ENCODE measurements at places on chromosomes 1 and 21.

DNA sequence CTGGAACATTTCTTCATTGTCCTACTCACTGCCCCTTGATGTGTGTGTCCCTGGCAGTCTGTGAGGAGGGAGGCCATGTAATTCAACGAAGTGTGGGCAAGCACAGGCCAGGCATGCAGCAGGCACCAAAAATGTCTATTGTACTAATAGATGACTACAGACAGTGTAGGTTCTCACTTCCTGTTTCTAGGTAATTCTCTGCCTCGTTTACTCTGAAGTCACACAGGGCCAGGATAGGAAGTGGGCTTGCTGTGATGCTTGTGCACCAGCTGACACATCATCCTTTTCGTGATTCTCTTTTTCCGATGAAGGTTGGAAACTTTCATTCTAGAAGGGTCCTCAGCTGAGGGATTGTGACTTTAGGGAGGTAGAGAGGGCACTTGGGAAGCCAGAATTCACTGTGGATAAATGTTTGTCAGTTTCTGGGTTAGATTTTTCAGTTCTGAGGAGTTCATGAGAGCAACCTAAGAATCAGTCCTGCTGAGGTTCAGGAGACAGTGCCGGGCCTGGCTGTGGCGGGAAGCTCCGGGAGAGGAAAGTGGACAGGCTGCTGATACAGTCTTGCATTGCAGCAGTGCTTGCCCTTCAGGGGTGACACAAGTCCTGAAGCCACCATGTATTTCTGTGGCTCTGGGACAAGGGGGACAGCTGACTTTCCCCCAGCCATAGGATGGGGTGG, 4.3 kb upstream of the CSF1 start:
- no peak for DNase-seq

GRCh38 chr21:25501462-25501861, 105.8 kb downstream of the MRPL39 start:
- DNase-seq, result no peak

DNA sequence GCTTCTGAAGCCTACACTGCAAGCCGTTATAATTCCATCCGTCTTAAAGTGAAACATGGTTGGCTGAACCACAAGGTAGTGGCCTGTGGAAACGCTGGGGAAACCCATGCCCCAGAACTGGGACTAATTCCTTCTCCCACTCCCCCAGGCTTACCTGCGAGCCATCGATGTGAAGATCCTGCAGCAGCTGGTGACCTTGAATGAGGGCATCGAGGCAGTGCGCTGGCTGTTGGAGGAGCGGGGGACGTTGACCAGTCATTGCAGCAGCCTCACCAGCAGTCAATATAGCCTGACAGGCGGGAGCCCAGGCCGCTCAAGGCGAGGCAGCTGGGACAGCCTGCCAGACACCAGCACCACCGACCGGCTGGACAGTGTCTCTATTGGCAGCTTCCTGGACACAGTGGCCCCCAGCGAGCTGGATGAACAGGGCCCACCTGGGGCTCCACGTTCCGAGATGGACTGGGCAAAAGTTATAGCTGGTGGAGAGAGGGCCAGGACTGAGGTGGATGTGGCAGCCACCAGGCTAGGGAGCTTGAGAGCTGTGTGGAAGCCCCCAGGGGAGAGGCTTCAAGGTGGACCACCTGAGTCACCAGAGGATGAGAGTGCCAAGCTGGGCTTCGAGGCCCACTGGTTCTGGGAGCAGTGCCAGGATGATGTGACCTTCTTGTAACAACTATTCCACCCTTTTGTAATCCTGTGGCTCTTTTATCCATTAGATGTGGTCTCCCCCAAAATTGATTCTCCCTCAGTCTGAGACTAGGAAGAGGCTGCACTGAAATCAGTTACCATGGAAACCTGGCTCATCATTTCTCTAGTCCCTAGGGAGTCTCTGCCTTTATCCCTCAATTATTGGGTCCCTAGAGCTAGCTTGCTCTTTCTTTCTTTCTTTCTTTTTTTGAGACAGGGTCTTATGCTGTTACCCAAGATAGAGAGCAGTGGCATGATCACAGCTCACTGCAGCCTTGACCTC, 16.7 kb downstream of the LURAP1 start:
- DNase-seq, result no peak

DNA sequence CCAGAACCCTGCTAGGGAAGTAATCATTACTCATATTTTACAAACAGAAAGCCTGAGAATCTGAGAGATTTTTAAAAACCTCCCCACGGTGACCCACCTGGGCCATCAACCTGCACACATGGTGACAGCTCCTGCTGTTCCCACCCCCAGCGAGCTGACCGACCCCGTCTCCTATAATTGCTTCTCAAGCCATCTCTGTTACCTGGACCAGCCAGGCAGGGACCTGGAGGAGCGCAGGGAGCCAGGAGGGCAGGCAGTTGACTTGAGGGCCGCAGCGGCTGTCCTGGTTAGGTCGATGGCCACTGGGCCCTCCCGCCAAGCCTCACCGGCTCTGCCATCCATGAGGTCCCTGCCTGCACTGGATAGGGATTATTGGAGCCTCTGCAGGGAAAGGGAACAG, 7.7 kb downstream of the TFF2 start:
- DNase-seq, result no peak

- DNase-seq, result no peak
Observed at GRCh38 chr1:174197088-174197487, 37.8 kb downstream of the RABGAP1L start.

GRCh38 chr1:63893976-63894375, 120.2 kb downstream of the ROR1 start:
- DNase-seq, result no peak

DNA sequence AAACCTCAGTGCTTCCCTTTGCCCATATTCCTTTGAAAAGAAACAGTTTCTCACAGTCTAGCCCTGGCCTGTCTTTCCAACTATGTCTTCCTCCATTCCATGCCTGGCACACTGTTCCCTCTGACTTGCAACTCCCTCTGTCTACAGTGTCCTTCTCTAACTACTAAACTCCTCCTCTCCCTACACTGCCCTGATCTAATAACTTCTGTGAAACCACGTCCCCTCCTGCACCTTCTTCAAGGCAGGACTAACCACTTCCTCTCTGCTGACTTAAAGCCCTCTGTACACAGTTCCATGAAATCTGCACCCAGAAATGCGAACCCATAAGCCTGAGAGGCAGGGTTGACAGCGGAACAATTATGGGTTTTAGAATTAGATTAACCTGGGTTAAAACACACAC, 62.2 kb upstream of the ATP1B1 start:
- no peak for DNase-seq

- DNase-seq, result no peak
Observed at GRCh38 chr1:153336650-153337049, 12.0 kb downstream of the PGLYRP4 start.

DNA sequence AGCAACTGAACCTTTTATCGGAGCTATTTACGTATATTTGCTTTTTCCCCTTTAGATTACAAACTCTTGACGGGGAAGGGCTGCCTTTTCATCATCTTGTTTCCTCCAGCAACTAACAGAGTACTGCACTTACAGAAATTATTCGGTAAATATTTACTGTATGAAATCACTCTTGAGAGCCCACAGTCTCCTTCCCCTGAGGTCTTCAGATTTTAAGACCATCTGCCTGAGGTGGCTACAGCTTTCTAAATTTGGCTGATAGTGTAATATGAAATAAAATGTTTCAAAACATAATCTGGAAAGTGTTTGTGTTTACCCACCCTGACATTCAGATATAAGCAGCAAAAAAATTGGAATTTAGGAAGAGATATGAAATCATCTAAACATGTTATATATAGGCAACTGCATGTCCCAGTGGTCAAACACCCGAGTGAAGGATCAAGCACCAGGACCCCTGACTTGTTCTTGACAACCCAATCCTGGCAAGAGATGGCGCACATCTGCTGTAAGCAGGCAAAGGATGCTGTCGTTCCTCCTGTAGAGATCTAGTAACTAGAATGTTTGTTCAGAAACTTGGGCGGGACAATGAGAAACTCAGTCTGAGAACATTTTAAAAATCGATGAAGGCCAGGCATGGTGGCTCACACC, 60.9 kb downstream of the SIPA1L2 start:
- no peak for DNase-seq

GRCh38 chr1:53416269-53416813, 42.9 kb upstream of the DMRTB1 start:
- DNase-seq, result no peak

- DNase-seq, result no peak
Observed at GRCh38 chr21:15272591-15272990, 207.8 kb upstream of the NRIP1 start.

- DNase-seq, result no peak
Observed at GRCh38 chr1:1274299-1274930, 761 bp upstream of the UBE2J2 start.

DNA sequence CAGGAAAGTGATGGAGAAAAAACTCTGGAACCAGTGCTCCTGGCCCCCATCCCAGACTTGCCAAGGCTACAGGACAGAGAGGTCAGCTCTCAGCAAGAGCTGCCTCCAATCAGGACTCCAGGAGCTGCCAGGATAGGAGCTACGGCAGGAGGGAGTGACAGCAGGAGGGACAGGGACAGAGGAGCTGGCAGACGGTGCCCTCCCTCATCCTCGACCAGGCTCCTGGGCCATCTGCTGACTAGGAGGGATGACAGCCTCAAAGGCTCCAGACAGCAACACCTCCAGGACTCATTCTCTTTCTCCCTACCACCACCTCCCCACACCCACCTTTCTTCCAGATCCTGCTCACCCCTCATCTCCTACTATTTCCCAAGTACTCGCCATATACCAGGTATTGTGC, 22.7 kb downstream of the DLGAP3 start:
- DNase-seq, result no peak

- DNase-seq, result no peak
Observed at GRCh38 chr21:41848533-41848932, 30.6 kb downstream of the PRDM15 start.

- no peak for DNase-seq
Observed at GRCh38 chr1:70048336-70049094, 156.9 kb downstream of the LRRC40 start.

DNA sequence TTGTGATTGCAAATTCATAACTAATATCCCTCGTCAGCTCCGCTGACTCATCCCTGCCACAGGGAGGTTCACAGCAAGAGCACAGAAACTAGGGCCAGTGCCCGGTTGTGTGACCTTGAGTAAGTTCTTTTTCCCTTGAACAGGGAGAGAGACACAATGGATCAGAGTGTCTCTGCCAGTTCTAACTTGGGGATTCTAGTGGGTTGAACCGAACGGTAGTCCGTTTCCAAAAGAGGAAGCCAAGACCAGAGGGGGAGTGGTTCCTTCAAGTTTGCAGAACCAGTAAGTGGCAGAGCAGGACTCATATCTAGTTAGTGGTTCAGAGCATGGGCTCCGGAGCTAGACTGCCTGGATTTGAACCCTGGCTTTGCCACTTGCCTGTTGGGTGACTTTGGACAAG, 4.9 kb upstream of the SHISA4 start:
- DNase-seq, result no peak

- DNase-seq, result no peak
Observed at GRCh38 chr21:42493109-42494060, 2.6 kb downstream of the RSPH1 start.

- DNase-seq, result no peak
Observed at GRCh38 chr1:42469727-42470126, 6.6 kb downstream of the CCDC30 start.

DNA sequence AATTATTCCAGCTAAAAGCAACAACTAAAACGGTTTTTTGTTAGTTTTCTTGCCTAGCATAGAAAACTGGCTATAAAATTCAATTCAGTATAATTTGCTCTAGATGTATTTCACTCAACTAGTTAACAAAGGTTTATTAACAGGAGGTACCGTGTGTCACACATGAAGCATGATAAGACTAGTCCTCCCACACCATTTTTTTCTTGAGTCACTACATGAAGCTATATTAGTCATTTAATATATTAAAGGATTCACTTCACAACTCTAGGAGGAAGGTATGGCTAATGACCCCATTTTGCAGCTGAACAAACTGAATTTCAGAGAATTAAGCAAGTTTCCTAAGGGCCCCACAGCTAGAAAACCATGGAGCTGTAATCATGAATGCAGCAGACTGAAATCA, 307.8 kb upstream of the USP25 start:
- DNase-seq, result no peak

GRCh38 chr21:45265721-45266517, 21.8 kb downstream of the POFUT2 start:
- DNase-seq, result no peak

DNA sequence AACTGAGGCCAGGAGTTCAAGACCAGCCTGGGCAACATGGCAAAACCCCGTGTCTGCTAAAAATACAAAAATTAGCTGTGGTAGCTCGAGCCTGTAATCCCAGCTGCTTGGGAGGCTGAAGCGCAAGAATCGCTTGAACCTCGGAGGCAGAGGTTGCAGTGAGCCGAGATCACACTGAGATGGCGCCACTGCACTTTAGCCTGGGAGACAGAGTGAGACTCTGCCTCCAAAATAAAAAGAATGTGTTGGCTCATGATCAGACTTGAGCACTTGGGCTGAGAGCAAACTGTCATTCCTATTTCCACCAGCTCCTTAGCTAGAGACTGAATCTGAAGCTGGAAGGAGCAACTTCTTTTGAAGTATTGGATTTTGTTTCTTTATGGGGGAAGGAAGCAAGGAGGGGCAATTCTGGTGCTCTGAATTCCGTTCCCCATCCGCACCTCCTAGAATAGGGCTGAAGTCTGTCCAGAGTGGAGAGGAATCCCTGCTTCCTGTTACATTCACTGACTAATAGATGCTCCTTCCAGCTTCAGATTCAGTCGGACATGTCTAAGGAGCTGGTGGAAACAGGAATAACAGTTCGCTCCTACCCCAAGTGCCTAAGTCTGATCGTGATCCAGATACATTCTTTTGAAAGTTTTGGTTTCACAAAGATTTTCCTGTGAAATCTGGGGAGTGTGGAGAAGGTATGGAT, 3.8 kb downstream of the ZNF672 start:
- no peak for DNase-seq

DNA sequence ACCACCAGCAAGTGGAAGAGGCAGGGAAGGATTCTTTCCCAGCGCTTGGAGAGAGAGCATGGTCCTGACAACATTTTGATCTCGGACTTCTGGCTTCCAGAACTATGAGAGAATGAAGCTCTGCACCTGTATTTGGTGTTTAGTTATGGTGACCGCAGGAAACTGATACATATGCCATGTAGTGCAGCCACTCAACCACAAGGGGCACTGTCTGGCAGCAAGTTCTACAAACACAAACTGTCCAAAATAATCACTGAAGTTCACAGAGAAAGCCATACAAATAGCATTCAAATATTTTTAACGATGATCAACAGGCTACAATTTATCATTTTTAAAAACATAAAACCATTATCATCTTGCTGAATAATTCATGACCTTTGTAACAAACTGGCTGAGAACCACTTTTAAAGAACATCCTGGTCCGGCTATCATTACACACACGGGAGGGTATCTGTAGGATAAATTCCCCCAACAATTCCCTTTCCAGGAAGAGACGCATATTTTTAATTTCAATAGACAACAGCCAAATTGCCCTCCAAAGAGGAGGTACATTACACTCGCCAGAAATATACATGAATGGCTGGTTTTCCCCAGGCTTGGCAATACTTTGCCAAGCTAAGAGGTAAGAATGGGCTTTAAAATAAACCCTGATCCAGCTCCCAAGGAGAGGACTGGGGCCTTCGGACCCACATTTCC, 9.2 kb upstream of the CBR3 start:
- DNase-seq, result no peak

- DNase-seq, result no peak
Observed at GRCh38 chr1:31714442-31715086, 10.7 kb upstream of the COL16A1 start.

- DNase-seq, result no peak
Observed at GRCh38 chr1:224338150-224338838, 8.3 kb upstream of the NVL start.
